SHP77 treated with DMSO at 0.1 percent for 48 hours (cell line): ENCODE measurements at places on chromosomes 12 and 14.

DNA sequence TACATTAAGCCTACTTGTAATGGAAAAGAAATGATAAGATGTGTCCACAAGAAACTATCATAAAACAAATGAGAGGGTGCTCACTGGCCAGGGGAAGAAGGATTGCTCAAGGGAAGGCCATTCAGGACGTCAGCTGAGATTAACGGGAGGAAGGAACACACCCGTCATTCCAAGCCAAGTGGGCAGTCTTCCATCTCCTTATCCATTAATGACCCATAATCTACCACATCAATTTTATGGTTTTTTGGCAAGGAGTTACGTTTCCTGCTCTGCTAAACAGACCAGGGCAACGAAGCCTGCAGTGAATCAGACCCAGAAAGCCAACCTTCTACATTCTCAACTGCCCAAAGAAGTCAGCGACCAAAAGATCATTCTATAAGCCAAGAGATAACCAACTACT lies 25.1 kb downstream of the PRKAB1 start:
- DNase-seq: no peak

DNA sequence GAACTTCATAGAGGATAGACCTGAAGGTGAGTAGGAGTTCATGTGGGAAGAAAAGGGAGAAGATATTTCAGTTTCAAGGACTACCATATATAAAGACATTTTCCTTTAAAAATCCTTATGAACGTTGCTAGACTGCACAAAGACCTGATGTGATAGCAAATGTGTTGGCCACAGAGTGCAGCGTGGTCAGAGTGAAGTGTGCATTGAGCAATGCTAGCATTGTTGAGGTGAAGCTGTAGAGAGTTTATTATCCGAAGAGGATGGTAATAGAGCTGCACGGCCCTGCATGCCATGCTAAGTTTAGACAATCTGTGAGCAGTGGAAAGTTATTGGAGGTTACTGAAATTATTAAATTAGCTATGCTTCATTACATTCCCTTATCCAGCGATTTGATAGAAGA lies 413.0 kb downstream of the CCDC91 start:
- DNase-seq: no peak

GRCh38 chr14:72917094-72917802 lies 9.0 kb upstream of the DCAF4 start:
- no peak for DNase-seq

GRCh38 chr14:105249182-105250007 lies 1.1 kb downstream of the BTBD6 start:
- no peak for DNase-seq

GRCh38 chr12:41486718-41487117 lies 298.6 kb downstream of the PDZRN4 start:
- DNase-seq: no peak

DNA sequence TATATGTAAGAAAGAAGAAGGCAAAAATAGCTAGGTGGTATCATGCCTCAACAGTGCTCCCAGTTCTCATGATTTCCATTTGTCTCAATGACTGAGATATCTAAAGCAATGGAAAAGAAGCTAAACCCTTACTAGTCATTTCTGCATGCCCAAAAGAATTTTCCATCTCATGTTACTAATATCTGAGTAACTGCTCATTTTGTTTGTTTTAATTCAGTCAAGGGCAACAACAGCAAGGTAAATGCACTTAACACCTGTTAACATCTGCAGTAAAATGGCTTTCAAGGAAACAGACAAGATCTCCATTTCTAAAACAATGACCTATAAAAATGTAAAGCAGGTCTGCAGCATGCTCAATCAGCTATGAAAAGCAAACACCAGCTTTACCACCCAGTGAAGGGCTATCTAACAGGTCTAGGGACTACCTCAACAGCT lies 19.4 kb upstream of the SELPLG start:
- DNase-seq: no peak

GRCh38 chr14:92670643-92671366 lies 77.6 kb downstream of the LGMN start:
- DNase-seq: no peak

- no peak for DNase-seq
Observed at GRCh38 chr12:45975506-45975905, 14.9 kb downstream of the SCAF11 start.

- DNase-seq: no peak
Observed at GRCh38 chr12:105946493-105946901, 192.3 kb downstream of the NUAK1 start.

GRCh38 chr14:103073876-103074728 lies 9.9 kb upstream of the LBHD2 start:
- no peak for DNase-seq

DNA sequence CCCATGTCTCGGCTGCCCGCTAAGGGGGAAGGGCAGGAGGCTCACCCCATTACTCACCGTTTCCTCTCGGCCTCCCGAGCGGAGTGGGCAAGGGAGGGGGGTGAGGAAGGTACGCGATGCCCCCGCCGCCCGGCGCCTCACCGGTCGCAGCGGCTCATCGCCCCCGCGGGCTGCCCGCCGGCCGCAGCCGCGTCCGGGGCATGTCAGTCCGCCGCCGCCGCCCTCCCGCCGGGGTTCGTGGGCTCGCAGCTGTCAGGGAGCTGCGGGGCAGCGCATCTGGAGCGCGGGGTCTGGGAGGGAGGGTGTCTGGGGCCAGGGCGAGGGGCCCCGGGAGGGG lies 461 bp downstream of the SLC8A3 start:
- DNase-seq: no peak

- DNase-seq: peak; percentile 68
Observed at GRCh38 chr12:31362759-31363415, 36.9 kb upstream of the SINHCAF start.

DNA sequence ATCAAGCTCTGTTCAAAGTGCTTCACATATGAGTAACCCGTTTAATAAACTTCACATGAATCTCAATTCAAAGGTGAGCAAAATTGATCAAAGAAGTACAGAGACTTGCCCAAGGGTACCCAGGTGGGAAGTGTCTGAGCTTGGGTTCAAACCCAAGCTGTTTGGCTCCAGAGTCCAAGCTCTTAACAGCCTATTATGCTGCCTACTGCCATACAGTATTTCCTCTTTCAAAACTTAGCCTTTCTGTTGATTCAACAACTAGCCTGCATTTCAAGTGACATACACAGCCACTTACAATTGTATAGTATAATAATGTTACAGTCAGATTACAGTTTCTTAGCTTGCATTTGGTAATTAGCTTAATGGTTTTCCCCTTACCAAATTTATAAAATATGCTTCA lies 29.7 kb downstream of the FRMD6 start:
- DNase-seq: no peak

- DNase-seq: no peak
Observed at GRCh38 chr12:104903648-104904423, 54.3 kb downstream of the SLC41A2 start.

DNA sequence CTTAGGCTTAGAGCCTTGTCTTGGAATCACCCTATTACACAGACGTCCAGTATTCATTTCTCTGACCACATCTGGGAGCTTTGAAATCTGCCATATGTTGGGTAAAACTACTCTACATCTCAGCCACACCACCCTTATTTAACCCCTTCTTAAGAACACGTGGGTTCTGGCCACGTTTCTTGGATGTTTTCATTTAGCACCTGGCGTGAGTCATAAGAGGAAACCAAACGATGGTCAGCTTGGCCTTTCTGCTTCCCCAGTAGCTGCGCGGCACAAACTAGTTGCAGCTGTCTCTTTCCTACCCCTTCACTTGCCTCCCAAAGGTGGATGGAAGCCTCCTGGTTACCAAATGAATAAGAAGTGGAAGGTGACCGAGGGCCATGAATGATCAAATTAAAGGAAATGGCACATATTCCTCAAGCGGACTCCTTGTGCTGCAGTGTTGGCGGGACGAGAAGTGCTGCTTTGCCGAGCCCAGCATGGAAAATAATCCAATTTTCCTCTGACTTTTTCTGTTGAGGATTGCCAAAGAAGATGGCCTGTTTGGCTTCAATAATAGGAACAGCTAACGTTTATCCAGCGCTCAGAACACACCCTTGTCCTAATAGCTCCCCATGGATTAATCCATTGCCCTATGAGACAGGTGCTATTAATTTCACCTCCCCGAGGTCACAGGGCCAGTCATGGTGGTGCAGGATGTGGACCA lies 154.1 kb downstream of the ZNF664 start:
- DNase-seq: no peak
